Immature natural killer cell (primary cell): ENCODE measurements at places on chromosomes 1 and 21.

- no peaks in the 10 kb centered on the region for H3K4me1 ChIP-seq
- DNase-seq = no peak
- no peaks in the 10 kb centered on the region for H3K27me3 ChIP-seq
- no peak overlapping the region for H3K4me3 ChIP-seq
These were observed 31.9 kb downstream of the KIF14 start for GRCh38 chr1:200588698-200589097.

- H3K36me3 ChIP-seq = no peaks in the 10 kb centered on the region
- no peak overlapping the region for H3K4me3 ChIP-seq
- DNase-seq = no peak
- H3K27ac ChIP-seq = no peak overlapping the region
- no peaks in the 10 kb centered on the region for H3K4me1 ChIP-seq
These were observed 22.1 kb downstream of the SLC2A7 start for GRCh38 chr1:9004031-9004699.

GRCh38 chr1:16983649-16984048 lies 3.2 kb upstream of the MFAP2 start:
- H3K27ac ChIP-seq = no peak overlapping the region
- H3K4me1 ChIP-seq = peaks cover 11% of the 10 kb centered on the region
- no peak overlapping the region for H3K4me3 ChIP-seq
- H3K27me3 ChIP-seq = peaks cover 9% of the 10 kb centered on the region
- H3K36me3 ChIP-seq = peaks cover 7% of the 10 kb centered on the region

GRCh38 chr1:109586055-109586454 lies 33.4 kb downstream of the GNAT2 start:
- H3K4me1 ChIP-seq = peaks cover 8% of the 10 kb centered on the region
- H3K27me3 ChIP-seq = peaks cover 2% of the 10 kb centered on the region
- H3K4me3 ChIP-seq = no peak overlapping the region

DNA sequence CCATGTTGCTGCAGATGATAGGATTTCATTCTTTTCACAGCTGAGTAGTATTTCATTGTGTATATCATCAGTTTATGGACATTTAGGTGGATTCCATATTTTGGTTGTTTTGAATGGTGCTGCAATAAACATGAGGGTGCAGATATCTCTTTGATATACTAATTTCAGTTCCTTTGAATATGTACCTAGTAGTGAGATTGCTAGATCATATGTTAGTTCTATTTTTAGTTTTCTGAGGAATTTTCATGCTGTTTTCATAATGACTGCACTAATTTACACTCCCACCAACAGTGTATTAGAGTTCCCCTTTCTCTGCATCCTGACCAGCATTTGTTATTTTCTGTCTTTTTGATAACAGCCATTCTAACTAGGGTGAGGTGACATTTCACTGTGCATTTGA lies 82.1 kb downstream of the BRINP2 start:
- no peak overlapping the region for H3K27ac ChIP-seq
- no peaks in the 10 kb centered on the region for H3K36me3 ChIP-seq
- no peak for DNase-seq
- no peaks in the 10 kb centered on the region for H3K4me1 ChIP-seq

DNA sequence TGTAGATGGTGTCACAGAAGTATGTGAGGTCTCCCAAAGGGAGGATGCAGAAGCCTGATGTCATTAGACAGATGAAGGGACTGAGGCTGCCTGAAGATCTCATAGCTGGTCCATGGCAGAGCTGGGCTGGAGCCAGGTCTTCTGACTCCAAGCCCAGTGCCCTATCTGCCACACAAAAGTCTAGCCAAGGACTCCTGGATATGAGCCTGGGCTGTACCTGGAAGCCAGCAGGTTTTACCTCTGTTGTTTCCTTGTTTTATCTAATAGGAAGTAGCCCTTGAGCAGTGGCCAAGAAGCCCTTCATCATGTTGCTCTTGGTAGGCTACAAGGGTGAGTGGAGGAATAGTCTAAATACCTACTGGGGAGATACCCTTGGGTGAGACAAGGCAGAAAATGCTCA lies 74.4 kb upstream of the SLC44A3 start:
- no peak overlapping the region for H3K27ac ChIP-seq
- peaks cover 2% of the 10 kb centered on the region for H3K4me1 ChIP-seq
- DNase-seq = no peak
- peaks cover 3% of the 10 kb centered on the region for H3K36me3 ChIP-seq

DNA sequence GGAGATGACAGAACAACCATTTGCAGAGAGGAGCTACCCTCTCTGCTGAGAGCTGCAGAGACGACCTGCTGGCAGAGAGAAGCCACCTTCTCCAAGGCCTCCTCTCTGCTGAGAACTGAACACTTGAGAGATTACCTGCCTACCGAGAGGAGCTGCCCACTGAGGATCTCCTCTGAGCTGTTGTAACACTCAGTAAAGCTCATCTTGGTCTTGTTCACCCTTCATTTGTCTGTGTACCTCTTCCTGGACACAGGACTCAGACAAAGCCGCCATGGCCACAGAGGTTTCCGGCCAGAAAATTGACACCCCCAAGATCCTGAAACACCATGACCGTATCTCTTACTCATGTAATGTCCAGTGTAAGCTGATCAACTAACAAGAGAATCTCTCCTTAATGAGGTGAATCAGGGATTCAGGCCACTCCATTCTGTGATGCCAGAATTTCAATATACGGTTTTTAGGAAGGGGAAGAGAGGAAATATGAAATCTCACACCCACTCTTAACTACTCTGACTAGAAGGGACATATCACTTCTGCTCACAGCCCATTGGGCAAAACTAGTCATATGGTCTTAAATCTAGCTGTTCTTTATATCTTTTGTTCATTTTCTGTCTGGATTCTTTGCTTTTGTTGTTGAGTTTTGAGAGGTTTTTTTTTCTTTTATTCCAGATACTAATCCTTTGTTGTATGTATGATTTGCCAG lies 83.8 kb downstream of the RHOU start:
- H3K4me1 ChIP-seq = no peaks in the 10 kb centered on the region
- no peak overlapping the region for H3K27ac ChIP-seq
- H3K36me3 ChIP-seq = no peaks in the 10 kb centered on the region
- H3K27me3 ChIP-seq = peaks cover 3% of the 10 kb centered on the region
- no peak overlapping the region for H3K4me3 ChIP-seq

DNA sequence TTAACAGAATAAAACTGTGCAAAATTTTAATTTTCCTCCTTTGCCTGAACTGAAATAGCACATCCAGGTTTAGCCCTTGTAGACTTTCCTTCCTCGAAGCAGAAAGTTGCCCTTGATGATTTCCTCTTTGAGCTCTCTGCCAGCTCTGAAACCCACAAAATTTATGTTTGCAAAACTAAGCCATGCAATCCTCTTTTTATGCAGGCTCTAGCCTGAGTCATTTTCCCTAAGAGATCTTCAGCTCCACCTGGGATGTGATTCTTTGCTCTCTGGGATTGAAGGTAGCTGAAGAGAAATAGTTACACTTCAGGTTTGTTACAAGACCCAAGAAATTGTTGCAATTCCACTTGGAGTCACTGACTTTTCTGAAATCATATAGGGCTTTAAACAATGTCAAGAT lies 1.4 kb upstream of the F3 start:
- peaks cover 19% of the 10 kb centered on the region for H3K4me1 ChIP-seq
- H3K36me3 ChIP-seq = no peaks in the 10 kb centered on the region

DNA sequence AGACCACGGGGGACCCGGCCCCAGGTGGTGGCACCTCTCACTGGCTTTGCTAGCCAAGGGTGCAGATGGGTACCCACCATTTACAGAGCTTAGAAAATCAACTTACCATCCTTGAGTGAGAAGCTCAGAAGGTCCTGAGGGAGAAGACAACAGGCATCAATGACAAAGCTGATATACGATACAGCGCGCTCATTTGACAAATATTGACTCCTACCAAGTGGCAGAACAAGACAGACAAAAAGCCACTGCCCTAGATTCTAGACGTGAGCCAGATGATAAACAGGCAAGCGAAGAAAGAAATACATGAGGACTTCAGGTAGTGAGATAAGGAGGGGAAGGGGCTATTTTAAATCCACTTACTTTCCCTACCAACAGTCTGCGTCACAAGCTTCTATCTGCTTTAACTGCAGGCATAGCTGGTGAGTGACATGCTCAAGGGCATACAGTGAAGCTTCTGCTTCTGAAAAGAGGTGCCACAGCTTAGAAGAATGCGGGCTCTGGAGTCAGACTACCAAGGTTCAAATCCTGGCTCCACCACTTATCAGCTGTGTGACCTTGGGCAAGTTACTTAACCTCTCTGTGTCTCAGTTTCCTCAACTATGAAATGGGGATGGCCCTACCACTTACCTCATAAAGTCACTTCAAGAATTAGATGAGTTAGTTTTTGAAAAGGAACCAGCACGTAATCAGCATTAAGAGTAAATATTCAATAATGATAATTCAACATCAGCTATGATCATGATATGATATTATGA lies 29.1 kb downstream of the TMCO4 start:
- H3K4me1 ChIP-seq = no peaks in the 10 kb centered on the region
- no peak overlapping the region for H3K4me3 ChIP-seq
- H3K36me3 ChIP-seq = peaks cover 14% of the 10 kb centered on the region

- H3K4me3 ChIP-seq = no peak overlapping the region
- H3K36me3 ChIP-seq = peaks cover 11% of the 10 kb centered on the region
- no peaks in the 10 kb centered on the region for H3K27me3 ChIP-seq
- DNase-seq = no peak
These were observed 121.2 kb downstream of the DISP1 start for GRCh38 chr1:222936042-222936441.

- no peaks in the 10 kb centered on the region for H3K36me3 ChIP-seq
- no peak overlapping the region for H3K4me3 ChIP-seq
- H3K4me1 ChIP-seq = no peaks in the 10 kb centered on the region
- H3K27ac ChIP-seq = no peak overlapping the region
- peaks cover 3% of the 10 kb centered on the region for H3K27me3 ChIP-seq
These were observed 161.0 kb downstream of the ZNF326 start for GRCh38 chr1:90155721-90156487.

GRCh38 chr21:32082466-32082865 lies 196.4 kb downstream of the MIS18A start:
- H3K27me3 ChIP-seq = peaks cover 12% of the 10 kb centered on the region
- no peak for DNase-seq
- H3K36me3 ChIP-seq = no peaks in the 10 kb centered on the region
- H3K4me3 ChIP-seq = no peak overlapping the region
- H3K27ac ChIP-seq = no peak overlapping the region
